ENCODE measurements at places on chromosomes 6 and 20. TPM values are rescaled to one million over a fixed set of nuclear protein-coding genes. Genes with fewer than 3 reads are reported as not detected.

The OR2J3 gene
- polyA plus RNA-seq, result 0.03 TPM

The LINC00237 gene
- polyA plus RNA-seq, result 0.22 TPM

The PLEKHG1 gene
- 0.94 TPM for polyA plus RNA-seq

The SNHG17 gene
- polyA plus RNA-seq, result 59.4 TPM

The BPIFB2 gene
- not detected for polyA plus RNA-seq

The NNAT gene
- polyA plus RNA-seq, result 175 TPM

The BMP7 gene
- polyA plus RNA-seq, result 14.7 TPM

The ATP6V1G2 gene
- polyA plus RNA-seq, result 5.7 TPM

The PSORS1C2 gene
- 0.11 TPM for polyA plus RNA-seq

The DOP1A gene
- polyA plus RNA-seq, result 5.3 TPM

The FHL5 gene
- polyA plus RNA-seq, result not detected

The CST3 gene
- 185 TPM for polyA plus RNA-seq

The RAET1G gene
- polyA plus RNA-seq, result 0.08 TPM

The FAM83C gene
- polyA plus RNA-seq, result not detected

The GNAS-AS1 gene
- 5.4 TPM for polyA plus RNA-seq

The BNIP5 gene
- not detected for polyA plus RNA-seq

The TPBG gene
- 44.1 TPM for polyA plus RNA-seq

The FAM229B gene
- 10.4 TPM for polyA plus RNA-seq

The PDYN gene
- 0.60 TPM for polyA plus RNA-seq

The ARHGAP18 gene
- 0.83 TPM for polyA plus RNA-seq

The TAAR8 gene
- not detected for polyA plus RNA-seq

The CASP8AP2 gene
- polyA plus RNA-seq, result 4.4 TPM

The POPDC3 gene
- 6.5 TPM for polyA plus RNA-seq

The PIGU gene
- 117 TPM for polyA plus RNA-seq

The DUSP15 gene
- 6.0 TPM for polyA plus RNA-seq

The COX4I2 gene
- 0.26 TPM for polyA plus RNA-seq

The C20orf144 gene
- 0.21 TPM for polyA plus RNA-seq

The SLC17A4 gene
- not detected for polyA plus RNA-seq

The KIF25 gene
- 1.5 TPM for polyA plus RNA-seq

The CEP43 gene
- 12.0 TPM for polyA plus RNA-seq

The RPS6KA2 gene
- 13.8 TPM for polyA plus RNA-seq

The DEFB119 gene
- polyA plus RNA-seq, result not detected

The CEBPB gene
- 7.1 TPM for polyA plus RNA-seq

The FILIP1 gene
- polyA plus RNA-seq, result 2.0 TPM

The QRSL1 gene
- polyA plus RNA-seq, result 7.8 TPM

The PCIF1 gene
- polyA plus RNA-seq, result 54.7 TPM

The PXDC1 gene
- 2.0 TPM for polyA plus RNA-seq

The IPCEF1 gene
- polyA plus RNA-seq, result 0.41 TPM

The FKBP1C gene
- 1.0 TPM for polyA plus RNA-seq

The PRDM1 gene
- polyA plus RNA-seq, result 0.21 TPM

The LY6G6C gene
- 0.23 TPM for polyA plus RNA-seq

The TBX18 gene
- polyA plus RNA-seq, result 0.02 TPM

The PSORS1C1 gene
- 0.12 TPM for polyA plus RNA-seq

The HTR1E gene
- polyA plus RNA-seq, result 0.09 TPM

The ARFGEF3 gene
- 5.6 TPM for polyA plus RNA-seq

The CTCFL gene
- polyA plus RNA-seq, result 0.30 TPM

The R3HDML gene
- not detected for polyA plus RNA-seq

The DDO gene
- polyA plus RNA-seq, result not detected

The IP6K3 gene
- polyA plus RNA-seq, result 0.93 TPM

The TP53TG5 gene
- polyA plus RNA-seq, result not detected

The HLA-DQA2 gene
- not detected for polyA plus RNA-seq

The SLC24A3 gene
- polyA plus RNA-seq, result 3.7 TPM

The PTPRK gene
- 11.4 TPM for polyA plus RNA-seq

The DNMT3B gene
- 433 TPM for polyA plus RNA-seq

Data from H1 (cell line).